ENCODE measurements at places on chromosomes 4 and X.

DNA sequence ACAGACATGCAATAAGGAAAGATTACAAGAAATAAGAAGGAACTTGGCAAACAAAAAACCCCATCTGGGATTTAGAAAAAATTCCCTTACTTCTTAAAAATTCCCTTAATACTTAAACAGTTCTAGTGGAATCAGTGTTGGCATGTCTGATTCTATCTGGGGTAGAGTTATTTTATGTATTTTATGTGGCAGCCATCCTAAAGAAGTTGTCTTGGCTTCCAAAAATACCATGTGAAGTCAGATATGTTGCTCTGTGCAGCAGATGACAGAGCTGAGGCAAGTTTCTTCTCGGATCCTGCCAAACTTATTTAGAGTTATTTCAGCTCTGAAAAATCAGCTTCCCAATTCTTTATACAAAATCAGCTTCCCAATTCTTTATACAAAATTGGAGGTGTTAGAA lies 14.7 kb downstream of the YY2 start:
- DNase-seq: no peak

DNA sequence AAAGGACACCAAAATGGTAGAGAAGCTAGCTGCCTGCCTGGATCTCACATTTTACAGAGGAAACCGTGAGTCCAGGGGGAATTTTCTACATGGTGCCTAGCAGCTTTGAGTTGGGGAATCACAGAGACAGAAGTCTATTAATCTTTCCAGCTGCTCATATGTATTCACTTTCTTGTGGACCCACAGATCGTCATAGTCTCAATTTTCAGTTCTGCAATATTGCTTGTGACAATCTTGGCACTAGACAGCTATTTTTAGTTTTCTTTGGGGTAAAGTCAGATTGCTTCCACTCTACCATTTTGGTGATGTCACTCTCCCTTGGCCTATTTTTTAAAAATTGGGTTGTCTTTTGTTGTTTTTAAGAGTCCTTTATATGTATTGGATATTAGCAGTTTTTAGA lies 233.4 kb upstream of the STK26 start:
- DNase-seq: no peak

DNA sequence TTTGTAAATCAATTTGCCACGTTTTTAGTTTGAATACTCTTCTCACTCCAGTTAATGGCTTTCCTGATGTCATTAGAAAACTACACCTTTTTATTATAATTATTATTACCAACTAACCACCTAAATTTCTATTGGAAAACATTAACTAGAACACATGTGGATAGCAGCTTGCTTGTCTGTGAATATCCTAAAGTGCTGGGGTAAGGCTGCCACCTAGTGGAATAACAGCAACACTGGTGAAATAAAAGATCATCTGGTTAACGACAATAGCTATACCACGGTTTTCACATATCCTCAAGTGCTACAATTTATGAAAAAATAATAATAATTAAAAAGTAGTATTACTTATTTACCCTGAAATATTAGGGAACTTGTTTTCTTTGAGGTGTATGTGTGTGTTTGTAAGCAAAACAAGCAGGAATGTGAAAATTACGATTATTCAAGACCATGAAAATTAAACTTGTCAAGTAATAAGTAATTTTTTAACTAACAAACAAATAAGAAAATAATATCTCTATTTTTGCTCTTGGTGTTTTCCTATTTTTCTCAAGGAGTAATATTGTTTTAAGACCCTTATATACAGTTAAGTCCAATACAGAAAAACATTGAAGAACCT lies 130.1 kb upstream of the TECRL start:
- DNase-seq: no peak

DNA sequence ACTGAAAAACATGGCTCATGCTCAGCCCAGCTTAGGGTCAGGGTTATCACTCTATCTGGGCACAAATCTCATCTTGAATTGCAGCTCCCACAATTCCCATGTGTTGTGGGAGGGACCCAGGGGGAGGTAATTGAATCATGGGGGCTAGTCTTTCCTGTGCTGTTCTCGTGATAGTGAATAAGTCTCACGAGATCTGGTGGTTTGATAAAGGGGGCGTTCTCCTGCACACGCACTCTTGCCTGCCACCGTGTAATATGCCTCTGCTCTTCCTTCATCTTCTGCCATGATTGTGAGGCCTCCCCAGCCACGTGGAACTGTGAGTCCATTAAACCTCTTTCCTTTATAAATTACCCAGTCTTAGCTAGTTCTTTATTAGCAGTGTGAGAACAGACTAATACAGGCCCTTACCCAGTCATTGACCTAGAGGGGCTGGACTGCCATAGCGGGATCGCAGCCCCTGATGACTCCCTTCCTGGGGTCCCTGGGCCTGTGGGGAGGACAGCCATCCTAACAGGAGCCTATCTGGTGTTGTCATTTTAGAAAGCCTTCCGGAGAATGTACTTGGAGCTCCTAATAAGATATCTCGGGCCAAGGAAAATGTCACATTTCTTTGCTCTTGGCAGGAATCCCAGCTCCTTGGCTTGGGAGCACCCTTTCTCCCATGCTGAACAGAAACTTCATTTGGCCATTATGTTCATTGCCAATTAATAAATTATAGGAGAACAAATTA lies 112.6 kb downstream of the PHKA2 start:
- no peak for DNase-seq

- no peak for DNase-seq
Observed at GRCh38 chr4:37522996-37523395, 163.2 kb downstream of the RELL1 start.

DNA sequence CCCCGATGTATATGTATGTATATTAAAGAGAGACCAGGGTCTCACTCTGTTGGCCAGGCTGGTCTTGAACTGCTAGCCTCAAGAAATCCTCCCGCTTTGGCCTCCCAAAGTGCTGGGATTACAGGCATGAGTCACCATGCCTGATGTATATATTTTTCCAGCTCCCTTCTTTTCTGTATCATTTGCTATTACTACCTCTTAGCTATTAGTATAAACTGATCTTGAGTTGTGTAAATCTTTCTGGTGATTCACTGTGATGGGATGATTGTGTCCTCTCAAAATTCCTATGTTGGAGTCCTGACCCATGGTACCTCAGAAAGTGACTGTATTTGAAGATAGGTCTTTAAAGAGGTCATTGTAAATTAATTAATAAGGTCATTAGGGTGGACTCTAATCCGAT lies 53.1 kb downstream of the HPRT1 start:
- no peak for DNase-seq

DNA sequence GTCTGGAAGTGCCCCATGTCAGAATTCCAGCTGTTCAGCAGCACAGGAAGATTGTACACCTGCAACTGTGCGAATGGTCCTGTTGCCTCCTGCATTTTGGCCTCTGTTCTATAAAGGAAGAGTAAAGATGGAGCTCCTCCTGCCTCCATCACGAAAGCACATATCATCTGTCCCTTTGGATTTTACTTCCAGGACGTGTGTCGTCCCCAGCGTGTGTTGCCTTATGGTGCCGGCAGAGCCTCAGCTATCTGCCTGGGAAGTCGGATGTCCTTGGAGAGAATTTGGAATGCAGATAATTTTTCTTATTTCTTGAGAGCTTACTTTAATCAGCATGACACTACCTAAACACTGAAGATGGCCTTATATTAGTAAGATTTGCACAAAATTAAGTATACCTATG lies 97.7 kb downstream of the GATB start:
- DNase-seq: no peak

DNA sequence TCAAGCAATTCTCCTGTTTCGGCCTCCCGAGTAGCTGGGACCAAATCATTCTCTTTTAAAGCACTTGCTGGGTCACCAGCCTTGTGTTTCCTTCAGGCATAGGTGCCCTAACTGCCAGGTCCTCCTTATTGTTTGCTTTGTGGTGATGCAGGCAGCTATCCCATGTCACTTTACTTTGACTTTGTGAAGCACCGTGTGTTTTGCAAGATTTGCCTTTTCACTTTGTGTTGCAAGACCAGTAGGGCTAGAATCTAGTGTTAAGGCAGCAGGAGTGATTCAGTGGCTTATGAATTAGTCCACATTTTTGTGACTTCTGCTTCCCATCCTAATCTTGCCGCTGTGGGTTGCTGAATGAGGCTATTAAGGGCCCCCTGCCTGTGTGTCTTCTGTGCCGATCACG lies 20.2 kb downstream of the SYAP1 start:
- DNase-seq: no peak

- no peak for DNase-seq
Observed at GRCh38 chrX:130402208-130402684, 459 bp downstream of the RBMX2 start.

DNA sequence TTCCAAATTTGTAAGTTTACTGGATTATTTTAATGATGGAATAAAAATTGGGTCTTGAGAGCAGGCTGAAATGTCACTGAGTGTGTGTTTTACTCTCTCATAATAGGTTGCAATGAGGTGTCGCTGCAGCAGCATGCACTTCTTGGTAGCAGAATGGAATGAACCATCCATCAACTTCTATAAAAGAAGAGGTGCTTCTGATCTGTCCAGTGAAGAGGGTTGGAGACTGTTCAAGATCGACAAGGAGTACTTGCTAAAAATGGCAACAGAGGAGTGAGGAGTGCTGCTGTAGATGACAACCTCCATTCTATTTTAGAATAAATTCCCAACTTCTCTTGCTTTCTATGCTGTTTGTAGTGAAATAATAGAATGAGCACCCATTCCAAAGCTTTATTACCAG lies 2.6 kb downstream of the SAT1 start:
- DNase-seq: no peak

DNA sequence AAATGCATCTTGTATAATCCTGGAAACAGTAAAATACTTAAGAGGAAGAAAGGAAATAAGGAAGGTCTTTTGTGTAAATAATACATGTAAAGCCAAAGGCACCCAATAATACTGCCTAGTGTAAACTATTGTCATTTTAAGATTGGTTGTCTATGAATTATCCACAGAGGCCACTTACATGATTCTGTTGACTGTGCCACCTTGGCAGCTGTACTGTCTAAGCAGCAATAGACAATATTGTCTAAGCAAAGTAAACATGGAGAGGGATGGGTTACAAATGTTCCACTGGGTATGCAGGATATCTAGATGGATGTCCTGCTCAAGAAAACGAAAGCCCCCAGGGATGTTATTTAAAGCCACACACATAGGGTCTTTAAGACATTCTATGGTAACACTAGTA lies 19.4 kb downstream of the BEND4 start:
- no peak for DNase-seq

DNA sequence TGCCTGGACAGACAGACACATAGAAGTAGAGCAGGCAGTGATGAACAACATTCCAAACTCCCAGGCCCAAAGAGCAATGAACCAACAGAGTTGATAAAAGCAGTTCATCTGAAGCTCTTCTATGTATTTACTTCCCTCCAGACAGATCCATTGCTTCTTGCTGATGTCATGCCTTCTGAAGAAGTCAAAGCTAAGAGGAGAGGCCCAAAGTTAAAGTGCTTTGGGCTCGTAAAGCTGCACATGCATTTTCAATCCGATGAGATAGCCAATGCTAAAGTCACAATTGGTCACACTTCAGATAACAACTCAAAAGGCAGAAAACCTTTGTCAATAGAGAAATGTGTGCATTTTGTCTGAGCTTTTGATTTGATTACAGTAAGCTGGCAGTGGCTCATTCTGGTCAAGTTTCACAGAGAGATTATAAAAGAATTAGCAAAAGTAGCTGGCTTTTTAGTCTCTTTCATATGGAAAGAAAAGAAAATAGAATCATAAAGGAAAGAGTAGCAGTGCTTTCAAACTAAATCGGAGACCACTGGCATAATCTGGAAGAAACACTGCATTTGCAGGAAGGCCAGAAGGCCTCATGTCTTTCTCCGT lies 82.0 kb downstream of the GPC4 start:
- DNase-seq: no peak

Data from activated CD4-positive, alpha-beta T cell treated with anti-CD3 and anti-CD28 coated beads for 24 hours (primary cell).